ENCODE measurements at places on chromosomes 13 and 19.

GRCh38 chr13:110363010-110363409, 55.9 kb downstream of the COL4A2 start:
- no peak overlapping the region for H3K4me3 ChIP-seq
- DNase-seq, result no peak
- no peaks in the 10 kb centered on the region for H3K27me3 ChIP-seq
- no peak overlapping the region for H3K27ac ChIP-seq

- H3K4me1 ChIP-seq, result no peaks in the 10 kb centered on the region
- peaks cover 16% of the 10 kb centered on the region for H3K36me3 ChIP-seq
- H3K4me3 ChIP-seq, result no peak overlapping the region
- H3K27me3 ChIP-seq, result no peaks in the 10 kb centered on the region
Measured at GRCh38 chr13:29511980-29512379, 83.5 kb downstream of the SLC7A1 start.

DNA sequence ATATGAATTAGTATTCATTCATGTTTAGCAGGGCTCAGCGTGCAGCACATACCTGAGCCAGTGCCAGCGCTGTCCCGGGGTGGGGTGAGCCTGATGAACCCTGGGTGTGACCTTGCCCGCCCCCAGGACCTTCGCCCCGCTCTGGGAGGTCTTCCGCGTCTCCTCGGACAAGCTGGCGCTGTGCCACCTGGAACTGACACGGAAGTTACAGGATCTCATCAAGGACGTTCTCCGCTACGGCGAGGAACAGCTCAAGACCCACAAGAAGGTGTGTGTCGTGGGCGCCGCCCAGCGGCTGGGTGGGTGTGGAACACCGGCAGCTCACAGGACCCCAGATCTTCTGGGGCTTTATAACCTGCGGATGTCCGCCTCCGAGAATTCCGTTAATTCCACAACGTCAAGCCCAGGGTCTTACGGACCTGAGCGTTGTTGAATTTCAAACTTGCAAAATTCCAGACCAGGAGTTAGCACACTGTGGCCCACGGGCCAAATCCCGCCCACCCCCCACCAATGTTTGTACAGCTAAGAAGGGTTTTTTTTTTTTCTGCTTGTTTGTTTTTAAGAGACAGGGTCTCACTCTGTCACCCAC, 15.4 kb downstream of the FCHO1 start:
- no peak overlapping the region for H3K4me3 ChIP-seq
- peak; percentile 92 for DNase-seq
- H3K4me1 ChIP-seq, result peaks cover 8% of the 10 kb centered on the region
- H3K27me3 ChIP-seq, result no peaks in the 10 kb centered on the region

DNA sequence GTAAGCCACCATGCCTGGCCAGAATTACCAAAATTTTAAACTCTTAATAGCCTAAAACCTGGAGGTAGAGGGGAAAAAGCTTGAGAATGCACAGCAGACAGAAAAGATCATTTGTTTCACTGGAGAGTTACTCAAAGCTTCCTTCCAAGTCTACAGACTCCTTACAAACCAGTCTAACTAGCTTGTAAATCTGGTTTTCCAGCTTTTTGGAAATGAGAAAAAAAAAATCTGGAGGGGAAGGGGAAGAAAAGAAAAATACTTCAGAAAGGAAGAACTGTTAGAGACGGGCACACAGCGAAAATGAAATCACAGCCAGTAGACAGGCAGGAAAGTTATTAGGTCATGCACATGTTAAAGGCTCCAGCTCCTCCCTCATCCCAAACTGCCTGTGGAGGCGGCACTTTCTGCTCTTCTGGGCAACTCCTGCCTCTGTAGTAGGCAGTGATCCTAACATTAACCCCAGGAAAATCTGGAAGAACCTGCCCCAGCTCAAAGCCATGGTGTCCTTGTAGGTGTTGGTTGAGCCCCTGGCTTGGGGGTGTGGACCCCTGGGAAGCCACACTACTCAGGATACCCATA, 17.3 kb downstream of the PARP4 start:
- no peaks in the 10 kb centered on the region for H3K4me1 ChIP-seq
- H3K4me3 ChIP-seq, result no peak overlapping the region
- no peak for DNase-seq
- no peaks in the 10 kb centered on the region for H3K27me3 ChIP-seq
- H3K27ac ChIP-seq, result no peak overlapping the region
